ENCODE measurements at places on chromosomes 5 and 9.

DNA sequence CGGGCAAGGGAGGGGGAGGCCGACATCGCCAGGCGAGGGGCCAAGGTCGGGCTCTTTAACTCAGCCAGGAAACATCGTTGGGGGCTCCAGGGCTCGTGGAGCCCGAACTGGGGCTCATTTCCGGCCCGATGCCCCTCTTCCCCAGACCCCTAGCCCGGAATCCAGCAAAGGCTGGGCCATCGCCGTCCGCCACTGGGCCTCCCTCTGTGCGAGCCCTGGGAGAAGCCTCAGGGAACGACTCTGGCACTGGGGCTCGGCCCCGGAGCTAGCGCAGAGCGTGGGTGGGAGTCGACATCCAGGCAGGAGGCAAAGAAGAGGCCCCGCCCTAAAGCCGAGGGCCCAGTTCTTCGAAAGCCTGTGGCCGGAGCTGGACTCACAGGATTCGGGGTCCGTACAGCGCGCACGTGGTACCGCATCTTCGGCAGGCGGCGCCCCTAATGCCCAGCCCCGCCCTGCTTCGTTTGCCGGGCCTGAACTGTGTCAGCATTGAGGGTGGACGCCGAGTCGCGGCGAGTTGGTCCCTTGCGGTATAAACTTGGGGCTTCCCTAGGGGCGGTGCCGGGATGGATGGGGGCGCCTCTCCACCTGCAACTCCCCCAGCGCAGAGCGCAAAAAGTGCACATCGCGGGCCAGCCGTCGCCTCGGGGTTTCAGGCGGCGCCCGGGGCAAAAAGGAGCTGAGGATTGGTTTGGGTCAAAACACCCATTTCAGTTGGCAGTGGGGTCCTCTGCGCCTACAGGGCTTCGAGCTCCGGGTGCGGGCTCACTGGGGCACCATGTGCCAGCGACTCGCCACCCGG lies 3.6 kb upstream of the PAX5 start:
- no peak for DNase-seq

DNA sequence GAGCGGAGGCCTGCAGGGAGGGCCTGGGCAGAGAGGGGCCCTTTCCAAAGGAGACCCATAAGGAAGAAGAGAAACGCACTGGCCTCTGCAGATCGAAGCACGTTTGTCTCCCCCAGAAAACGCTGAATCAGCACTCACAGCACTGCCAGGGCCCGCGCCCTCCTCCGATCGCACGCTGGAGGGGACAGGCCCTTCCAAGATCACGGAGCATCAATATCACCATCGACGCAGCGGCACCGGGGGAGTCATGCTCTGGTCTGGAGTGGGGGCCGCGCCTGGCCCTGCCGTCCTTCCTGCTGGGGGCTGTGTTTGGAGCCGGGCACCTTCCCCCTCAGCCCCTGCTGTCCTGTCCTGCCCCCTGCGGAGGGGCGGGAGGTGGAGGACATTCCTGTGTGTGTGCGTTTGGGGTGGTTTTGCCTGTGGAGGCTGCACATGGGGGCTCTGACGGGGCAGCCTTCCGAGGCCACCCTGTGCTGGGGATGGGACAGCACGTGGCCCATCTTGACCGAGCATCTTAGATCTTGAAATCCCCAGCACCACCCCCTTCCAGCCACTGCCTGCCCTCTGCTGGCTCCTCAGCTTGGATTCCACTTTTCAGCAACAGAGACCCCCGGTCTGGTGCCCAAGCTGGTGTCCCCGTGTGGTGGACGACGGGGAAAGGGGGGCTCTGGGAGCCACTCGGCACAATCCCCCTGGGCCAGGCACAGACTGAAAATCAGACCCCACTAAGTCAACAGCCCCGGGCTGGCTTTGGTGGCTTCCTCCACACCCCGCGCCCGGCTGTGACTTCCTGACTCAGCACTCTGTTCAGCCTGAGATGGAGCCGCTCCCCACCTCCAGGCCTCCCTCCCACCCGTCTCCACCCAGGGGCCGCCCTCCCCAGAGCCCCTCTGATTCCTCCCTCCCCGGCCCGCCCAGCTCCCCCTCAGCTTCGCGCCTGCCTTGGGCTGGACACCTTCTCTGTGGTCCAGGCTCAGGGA lies 8.3 kb downstream of the TMEM250 start:
- DNase-seq: no peak

DNA sequence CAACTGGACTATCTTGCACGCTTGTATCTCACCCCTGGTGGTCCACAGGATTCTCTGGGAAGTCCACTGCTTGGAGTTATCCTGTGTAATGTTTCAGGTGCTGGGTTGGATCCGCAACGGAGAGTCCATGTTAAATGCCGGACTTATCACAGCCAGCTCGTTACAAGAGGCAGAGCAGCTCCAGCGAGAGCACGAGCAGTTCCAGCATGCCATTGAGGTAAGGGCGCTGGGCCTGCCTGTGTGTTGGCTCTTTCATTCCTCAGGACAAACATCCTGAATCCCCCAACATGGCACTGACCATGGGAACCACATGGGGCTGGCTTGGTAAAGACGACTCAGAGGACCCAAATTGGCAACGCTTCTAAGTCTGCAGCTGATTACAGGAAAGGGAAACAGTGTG lies 214.8 kb upstream of the OTULINL start:
- DNase-seq: no peak

- DNase-seq: no peak
Observed at GRCh38 chr9:78383130-78383529, 86.2 kb downstream of the PSAT1 start.

GRCh38 chr5:177966009-177966838 lies 29.8 kb downstream of the PROP1 start:
- DNase-seq: no peak

GRCh38 chr5:159802661-159803060 lies 113.6 kb upstream of the ADRA1B start:
- no peak for DNase-seq

- DNase-seq: no peak
Observed at GRCh38 chr9:135093111-135093510, 5.6 kb downstream of the OLFM1 start.

GRCh38 chr9:27157736-27158135 lies 48.7 kb downstream of the TEK start:
- no peak for DNase-seq

DNA sequence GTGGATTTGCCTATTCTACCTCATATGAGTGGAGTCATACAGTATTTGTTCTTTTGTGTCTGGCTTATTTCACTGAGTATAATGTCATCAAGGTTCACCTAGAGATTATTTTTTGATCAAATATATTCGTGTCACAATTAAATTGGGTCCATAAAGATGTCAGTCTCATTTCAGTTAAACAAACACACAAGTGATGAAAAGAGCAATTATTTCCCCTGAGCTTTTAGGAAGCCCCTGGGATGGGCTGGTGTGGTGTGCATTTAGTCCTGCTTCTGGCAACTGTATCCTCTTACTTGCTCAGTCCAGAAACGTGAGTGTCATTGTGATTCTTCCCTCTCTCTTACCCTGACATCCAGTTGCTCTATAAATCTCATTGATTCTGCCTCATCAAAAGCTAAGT lies 52.8 kb upstream of the CARTPT start:
- no peak for DNase-seq

- no peak for DNase-seq
Observed at GRCh38 chr5:98663521-98663920, 109.9 kb upstream of the RGMB start.

DNA sequence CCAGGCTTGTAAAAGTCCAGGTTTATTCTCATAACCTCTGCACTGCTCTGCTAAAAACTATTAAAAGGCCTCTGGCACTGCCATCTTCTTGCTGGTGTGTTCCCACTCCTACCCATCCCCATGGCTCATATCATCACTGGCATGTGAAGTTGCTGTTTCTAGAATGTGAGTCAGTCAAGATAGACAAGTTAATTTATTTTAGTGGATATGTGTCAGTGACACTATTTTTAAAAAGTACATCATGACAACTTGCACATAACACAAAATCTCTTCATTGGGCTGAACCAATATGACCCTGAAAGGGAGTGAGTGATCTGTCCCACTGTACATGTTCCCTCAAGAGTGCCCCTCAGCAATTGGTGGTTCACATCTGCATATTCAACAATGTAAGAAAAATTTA lies 299.7 kb downstream of the NFIB start:
- no peak for DNase-seq

DNA sequence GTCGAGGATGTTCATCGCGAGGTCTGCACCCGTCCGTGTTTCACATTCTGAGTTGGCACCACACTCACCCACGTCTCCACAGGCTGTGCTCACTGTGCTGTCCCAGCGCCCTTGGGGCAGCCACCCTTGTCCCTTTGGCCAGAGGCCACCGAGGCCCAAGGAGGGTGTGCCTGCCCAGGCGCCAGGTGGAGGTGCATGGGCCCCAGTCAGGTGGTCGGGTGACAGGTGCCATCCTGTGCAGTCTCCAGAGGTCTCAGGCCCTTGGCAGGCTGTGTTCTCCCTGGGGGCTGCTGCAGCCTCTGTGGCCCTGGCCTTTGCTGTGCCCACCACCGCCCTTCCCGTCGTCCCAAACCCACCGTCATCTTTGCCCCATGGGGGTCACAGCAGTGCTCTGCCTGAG lies 12.4 kb downstream of the MAN1B1 start:
- no peak for DNase-seq

DNA sequence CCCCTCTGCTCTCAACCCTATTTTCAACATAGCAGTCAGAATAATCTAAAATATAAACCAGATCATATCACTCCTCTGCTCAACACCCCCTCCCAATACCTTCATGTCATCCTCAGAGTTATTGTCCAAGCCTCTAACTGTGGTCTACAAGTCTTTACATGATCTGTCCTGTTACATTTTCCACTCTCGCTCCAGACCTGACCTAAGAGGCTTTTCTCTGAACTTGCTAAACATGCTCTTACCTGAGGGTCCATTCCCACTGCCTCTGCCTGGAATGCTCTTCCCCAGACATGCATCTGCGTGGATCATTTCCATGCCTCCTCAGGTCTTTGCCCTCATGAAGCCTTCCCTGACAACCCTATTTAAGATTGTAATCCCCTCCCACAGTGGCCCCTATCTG lies 12.0 kb downstream of the NIPSNAP3B start:
- DNase-seq: no peak

GRCh38 chr5:89313804-89314588 lies 431.0 kb upstream of the MEF2C start:
- no peak for DNase-seq

DNA sequence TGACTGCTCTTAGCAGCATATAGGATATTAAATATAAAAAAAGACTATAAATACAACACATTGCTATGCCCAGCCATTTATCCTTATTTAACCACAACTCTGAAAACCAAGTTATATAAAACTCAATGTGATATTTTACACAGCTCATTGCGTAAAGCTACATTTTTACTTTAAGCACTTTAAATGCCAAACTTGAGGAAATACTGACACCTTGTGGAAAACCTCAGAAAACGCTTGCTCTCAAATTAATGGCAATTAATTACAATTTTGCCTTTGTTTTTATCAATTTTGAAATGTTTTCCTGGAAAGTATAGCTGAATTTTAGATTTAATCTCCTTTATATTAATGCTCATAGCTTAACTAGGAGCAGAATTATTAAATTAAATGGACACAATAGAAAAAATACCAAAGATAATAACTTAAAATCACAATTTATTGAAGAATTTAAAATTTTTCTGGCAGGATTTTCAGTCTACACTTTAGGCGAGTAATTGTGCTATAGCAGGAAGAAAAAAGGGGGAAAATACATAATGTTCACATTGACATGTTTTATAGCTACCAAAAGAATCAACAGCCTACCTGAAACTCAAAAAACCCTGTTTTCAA lies 25.2 kb upstream of the PLAC8L1 start:
- no peak for DNase-seq

- no peak for DNase-seq
Observed at GRCh38 chr5:84265130-84265529, 119.5 kb downstream of the EDIL3 start.

GRCh38 chr5:147949711-147950573 lies 43.6 kb upstream of the C5orf46 start:
- no peak for DNase-seq

DNA sequence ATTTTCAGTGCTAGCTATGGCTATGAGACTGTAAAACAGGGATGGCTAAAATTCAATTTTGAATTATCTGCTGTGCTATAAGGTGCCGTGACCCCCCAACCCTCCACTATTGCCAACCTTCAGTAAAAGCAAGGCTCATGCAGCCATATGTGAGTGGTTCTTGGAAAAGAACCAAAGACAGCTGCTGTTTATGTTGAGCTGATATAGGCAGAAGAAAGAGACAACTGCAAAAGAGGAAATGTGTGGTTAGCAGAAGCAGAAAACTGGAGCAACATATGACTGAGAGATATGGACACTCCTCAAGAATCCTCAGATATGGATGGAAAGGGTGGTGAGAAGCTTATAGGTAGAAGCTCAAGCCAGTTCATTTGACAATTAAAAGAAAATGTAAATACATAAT lies 200.3 kb downstream of the TLE1 start:
- no peak for DNase-seq

- no peak for DNase-seq
Observed at GRCh38 chr9:12775679-12776512, 1.1 kb downstream of the LURAP1L start.

GRCh38 chr9:83620841-83621636 lies 1.9 kb upstream of the IDNK start:
- no peak for DNase-seq

GRCh38 chr5:169522851-169523250 lies 60.7 kb upstream of the SPDL1 start:
- DNase-seq: no peak

DNA sequence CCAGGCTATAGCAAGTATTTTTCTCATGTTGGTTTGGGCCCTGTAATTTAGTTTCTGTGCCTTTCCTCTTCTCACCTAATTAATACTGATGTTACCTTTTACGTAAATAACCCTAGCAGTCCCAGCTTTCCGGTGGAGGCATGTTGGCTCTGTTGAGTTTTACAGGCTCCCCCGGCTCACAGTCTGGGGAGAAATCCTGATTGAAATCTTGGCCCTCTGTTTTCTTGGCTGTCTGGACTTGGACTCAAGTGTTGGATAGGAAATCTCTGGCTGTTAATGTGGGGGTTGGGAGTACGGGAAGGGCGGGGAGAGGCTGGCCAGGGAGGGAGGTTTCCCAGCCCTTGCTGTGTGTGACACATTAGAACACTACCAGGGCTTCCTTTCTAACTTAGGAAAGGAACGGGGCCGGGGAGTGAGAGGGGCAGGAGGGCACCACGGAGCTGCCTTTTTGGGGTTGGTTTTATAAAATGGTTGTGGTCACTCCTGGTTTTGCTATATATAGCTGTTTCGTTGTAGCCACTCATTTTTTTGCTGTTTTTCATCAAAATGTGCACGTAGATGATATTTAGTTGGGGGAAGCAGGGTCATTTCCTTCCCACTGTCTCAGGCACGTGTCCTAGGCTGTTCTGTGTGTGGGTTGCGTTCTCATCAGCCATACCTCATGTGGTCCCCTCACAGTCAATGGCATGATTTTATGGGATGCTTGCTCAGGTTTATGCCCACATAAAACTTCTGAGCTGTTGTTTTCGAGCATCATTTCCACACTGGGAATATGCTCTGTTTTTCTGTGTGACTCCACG lies 11.0 kb downstream of the TRIO start:
- DNase-seq: no peak
